T-helper 2 cell (primary cell): ENCODE measurements at places on chromosomes 2 and 18.
A peak's percentile ranks its signal among the peaks of the same experiment; 100 is the strongest.

DNA sequence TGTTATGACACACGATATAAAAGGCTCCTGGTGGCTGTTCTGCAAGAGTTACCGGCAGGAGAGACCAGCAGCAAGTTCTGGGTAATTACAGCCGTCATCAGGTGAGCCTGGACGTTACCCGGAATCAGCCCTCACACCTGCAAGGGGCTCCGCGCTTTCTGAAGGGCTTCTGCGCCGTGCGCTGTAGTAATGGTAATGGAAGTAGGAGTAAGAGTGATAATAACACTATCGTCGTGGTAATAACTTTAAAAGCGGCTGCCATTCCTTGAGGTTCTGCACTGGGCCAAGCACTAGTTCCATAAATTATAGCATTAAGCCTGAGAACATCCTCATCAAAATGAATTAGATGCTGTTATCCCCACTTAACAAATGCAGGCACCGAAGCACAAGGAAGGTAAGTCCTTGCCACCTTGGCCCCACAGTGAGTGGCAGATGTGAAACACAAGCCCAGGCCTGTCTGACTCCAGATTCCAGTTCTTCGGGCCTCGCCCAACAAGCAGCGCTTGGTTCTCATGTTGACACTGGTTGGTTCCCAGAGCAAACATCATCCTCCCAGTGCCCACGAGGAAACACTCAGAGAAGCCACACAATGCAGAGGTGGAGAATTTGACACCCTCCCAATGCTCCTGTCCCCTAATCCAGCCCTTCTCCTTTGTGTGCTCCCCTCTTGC is 205.2 kb downstream of the EIPR1 start:
- no peak for DNase-seq

DNA sequence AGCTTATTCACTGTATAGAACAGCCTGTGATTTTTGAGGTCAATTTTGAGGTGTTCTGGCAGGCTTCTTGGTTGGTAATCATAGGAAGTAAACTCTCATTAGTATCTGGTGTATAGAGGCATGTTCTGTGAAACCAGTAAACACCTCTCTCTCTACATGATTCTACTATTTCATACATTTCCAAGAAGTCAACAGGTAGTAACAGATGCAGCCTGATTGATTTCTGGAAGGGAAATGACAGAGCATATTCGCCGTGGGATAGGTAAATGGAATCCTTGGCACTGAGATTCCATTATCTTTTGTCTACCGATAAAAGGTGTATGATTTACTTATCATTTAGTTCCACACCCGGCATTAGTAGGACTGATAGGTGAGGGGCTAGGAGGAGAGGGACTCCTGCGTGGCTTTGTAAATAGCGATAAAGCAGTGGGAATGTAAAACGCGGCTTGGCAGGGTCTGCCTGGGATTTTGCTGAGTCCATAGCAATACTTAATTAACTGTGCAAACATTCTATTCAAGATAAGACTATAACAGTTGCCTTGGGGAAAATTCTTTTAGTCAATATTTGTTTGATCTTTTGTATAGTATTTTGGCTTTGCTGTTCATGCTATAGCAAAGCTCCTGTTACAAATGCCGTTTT is 32.3 kb downstream of the LYPD6B start:
- DNase-seq: no peak

GRCh38 chr18:13563390-13563805 is 163.0 kb downstream of the FAM210A start:
- DNase-seq: no peak

- no peak for DNase-seq
These were observed 29.6 kb downstream of the TNS1 start for GRCh38 chr2:217973008-217973787.

DNA sequence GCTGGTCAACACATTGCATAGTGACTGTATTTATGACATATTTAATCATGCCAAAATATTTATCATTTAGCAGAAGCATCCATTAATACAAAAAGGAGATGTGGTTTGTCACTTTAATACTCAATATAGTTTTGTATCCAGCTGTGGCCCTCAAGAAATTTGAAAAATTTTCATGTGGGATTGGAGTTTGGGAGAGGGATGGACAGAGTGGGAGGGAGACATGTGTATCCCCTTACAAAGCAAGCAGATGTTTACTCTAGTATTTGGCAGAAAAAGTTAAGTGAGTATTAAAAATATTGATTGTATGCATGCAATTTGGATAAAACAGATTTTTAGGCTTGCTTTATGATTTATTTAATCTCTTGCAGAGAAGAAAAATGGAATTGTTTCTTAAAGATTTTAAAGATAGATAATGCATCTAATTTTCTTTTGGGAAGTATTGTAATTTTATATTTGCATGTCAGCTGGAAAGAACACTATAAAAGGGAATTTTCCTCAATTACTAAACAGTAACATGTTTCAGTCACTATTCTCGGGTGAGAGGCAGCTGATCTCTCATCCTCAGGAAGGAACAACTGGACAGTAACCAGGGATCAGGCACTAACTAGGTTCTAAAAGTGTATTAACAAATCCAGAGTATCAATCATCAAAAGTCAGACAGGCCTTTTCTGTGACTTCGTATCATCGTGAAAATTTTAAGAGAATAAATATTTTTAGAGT is 1184.7 kb upstream of the NXPH2 start:
- DNase-seq: no peak

GRCh38 chr2:158011055-158011771 is 90.5 kb upstream of the UPP2 start:
- DNase-seq: no peak

DNA sequence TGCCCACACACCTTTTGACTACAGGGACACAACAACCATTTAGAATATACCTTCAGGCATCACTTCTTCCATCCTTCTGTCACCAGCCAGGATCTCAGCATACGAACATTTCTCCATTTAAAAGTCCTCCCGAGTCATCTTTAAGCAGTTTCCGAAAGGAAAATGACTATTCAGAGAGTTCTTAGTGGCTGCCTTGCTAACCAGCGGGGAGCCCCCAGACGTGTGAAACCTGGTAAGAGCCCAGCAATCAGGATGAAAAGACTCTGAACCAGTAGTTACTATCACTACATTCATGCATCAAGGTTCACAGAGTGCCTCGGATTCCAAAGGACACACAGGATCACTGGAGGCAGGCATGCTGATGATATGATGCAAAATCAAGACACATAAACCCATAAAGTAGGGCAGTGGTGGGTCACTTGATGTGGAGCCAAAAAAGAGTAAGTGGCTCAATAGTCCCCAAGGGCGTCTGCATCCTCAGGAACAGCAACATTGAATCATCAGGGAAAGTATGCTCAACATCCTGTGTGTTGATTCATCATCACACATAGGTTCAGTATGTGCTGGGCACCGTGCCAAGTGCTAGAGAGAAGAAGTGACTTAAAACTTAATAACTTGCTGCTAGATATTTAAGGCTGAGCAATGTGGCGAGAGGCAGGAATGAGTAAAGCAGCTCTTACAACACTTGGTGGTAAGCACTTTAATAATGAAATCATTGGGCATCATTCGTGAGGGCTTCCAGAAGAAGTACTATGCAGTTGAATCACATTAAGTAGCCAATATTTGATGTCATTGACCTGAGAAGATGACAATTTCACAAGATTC is 4.4 kb downstream of the CCL20 start:
- peak; percentile 46 for DNase-seq

- no peak for DNase-seq
These were observed 66.3 kb upstream of the NARS1 start for GRCh38 chr18:57687970-57688369.

DNA sequence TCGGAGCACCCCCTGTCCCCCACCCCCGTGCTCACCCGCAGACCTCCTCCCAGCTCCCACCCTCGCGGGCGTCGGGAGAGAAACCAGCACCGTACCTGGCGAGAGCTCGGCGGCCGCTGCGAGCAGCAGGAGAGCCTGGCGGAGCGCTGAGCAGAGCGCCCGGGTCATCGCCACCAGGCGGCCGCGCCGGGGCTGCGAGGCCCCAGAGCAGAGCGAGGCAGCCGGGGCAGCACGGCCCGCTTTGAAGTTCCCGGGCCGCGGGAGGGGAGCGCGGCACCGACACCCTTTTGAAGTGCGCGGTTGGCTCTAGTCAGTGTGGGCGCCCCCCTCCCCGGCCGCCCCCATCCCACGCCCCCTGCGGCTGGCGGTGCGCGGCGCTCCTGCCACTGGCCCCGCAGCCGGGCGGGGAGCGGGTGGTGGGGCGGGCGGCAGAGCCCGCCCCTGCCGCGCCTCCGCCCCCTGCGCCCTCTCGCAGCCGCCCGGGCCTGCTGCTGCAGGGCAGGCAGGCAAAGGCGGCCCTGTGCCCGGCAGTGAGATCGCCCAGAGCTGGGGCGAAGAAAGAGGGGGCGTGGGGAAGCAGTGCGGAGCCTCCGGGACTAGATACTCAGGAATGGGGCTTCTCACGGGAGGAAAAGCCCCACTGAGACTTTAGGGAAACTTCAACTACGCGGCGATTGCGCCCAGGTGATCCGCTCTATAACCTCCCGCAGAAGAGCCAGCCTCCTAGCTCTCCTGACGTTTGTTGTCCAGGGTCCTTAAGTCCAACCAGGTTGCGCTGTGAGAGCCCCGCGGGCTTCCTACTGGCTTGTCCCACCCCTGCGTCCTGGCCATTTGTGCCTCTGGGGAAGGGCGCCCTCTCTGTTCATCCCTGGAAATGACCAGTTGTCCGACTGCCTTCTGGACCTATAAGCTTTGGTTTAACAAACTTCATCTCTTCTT is at the start of gene ACVR1C:
Gene ACVR1C (minus strand): TSS at position 388 of the 939 bp plus-strand sequence. CDS start 220 bp downstream, at position 168.
- DNase-seq: peak; percentile 83

DNA sequence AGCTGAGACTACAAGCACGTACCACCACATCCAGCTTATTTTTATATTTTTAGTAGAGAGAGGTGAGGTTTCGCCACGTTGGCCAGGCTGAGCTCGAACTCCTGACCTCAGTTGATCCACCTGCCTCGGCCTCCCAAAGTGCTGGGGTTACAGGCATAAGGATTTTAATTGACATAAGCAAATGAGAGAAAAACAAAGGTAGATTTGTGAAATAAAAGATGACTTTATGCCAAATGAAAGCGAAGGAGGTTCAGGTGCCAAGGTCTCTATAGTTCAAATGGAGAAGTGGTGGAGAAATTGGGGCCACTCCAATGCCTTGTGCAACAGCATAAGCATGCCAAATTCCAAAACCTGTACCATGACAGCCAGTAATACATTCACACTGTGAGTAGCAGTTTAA is 180.6 kb downstream of the MREG start:
- no peak for DNase-seq

- no peak for DNase-seq
These were observed 50.6 kb upstream of the MAPRE2 start for GRCh38 chr18:34990597-34990996.

DNA sequence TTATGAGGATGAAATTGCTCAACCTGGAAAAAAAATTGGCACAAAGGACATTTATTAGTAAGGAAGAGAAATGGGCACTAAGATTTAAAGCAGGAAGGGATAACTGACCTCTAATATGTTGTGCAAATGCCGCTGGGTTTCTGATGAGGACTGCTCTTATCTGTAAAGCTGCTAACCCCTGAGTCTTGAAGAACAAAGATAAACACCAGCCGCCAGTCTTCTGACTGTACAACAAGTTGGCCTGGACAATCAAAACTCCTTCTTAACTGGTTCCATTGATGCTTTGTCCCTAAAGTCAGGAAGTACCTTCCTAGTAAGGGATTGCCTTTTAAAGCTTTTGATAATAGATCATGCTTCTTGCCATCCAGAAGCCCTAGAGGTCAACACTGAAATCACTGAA is 301.8 kb downstream of the TRIB2 start:
- no peak for DNase-seq

DNA sequence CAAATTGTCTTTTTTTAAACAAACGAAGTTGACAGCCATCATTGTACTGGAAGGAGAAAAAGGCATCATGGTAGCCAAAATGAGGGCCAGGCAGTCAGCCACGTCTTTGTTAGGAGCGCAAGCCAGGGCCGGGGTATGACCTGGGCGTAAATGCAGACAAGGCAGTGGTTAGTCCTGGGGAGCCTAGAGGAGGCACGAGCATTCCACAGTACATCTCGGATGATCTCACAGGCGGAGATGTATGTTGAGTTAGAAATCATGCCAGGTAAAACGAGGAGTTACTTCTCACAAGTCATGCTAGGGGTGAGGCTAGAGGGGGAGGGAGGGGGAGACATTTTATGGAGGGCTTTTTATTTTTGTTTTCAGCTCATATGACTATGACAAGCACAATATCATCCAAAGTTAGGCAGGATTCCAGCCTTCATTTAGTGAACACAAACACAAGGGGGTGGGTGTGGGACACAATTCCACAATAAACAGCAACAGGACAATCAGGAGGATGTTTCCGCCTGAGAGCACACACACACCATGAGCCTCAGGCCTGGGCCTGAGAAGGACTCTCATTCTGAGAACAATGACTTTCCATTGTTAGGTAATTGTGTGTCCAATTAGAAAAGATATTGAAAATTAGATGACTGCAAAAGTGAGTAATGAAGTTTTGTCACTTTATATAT is 64.4 kb upstream of the PGAP1 start:
- DNase-seq: no peak
